ENCODE measurements at places on chromosomes 13 and 19.

GRCh38 chr19:45670670-45671453, 2.8 kb downstream of the GIPR start:
- DNase-seq = peak; percentile 93

DNA sequence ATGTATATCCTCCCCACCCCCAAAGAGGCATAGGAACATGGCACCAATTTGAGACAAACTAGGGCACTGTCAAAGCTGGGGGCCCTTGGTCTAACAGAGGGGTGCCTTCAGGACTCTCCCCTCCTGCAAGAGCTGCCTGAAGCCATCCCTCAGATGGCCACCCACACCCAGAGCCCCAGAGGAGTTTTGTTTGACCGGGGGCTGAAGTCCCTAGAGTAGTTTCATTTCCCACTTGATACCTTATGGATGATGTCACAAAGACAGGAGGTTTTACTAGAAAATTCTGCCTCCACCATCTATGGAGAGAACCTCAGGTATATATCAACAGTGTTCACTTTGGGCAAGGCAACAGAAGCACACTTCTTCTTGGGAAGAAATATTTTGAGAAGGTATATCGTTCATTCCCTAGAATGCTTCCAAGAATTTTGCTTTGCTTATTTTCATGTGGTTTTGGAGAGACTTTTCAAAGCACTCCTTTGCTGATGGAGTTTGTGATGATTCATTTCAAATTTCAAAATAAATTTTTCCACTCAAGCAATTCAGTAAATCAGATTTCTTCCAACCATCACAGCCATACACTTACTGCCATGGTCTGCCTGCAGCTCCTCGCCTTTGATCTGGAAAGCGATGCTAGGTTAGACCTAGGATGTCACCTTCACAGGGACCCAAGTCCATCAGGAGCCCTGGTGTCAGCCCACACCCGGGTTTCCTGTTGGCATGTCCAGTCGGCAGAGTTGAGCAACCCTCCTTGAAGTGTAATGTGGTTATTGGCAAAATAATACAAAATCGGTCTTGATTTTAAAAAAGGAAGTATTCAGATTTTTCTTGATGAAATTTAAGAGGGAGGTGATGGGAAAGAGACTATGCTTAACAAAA, 207.0 kb downstream of the SHISA2 start:
- DNase-seq = no peak

- no peak for DNase-seq
Observed at GRCh38 chr19:800360-801029, 3.2 kb downstream of the PTBP1 start.

DNA sequence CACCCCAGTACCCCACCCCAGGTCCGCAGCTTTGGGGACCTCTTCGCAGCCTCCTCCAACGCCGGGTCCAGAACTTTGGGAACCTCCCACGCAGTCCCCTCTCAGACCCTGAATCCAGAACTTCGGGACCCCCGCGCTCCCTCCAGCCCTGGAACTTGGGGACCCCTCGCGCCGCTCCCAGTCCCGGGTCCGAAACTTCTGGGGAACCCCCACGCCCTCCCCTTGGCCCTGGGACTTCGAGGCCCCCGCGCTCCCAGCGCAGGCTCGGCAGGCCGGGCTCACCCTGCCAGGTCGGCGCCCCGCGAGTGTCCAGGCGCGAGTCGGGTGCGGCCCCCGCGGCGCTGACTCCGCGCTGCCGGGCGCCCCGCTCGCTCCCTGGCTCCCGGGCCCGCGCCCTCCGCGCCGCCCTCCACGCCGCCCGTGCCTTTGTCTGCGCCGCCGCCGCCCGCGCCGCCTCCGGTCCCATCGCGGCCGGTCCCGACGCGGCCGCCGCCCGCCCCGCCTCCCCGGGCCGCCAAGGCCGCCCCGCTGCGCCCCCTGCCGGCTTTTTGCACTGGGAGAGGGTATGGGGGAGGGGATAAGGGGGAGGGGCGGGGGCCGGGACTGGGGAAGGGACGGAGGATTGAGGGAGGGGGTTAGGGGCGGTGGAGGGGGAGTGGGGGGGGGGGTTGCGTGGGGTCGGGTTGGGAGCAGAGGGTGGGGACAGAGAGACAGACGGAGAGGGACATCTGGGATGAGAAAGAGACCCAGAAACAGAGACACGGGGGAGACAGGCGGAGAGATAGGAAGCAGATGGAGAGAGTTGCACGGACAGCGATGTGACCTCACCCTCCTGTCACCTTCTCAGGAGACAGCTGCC, at the start of gene HOMER3:
Gene HOMER3 (minus strand): TSS at position 449 of the 859 bp plus-strand sequence. CDS start 2,235 bp downstream, outside the sequence.
- peak; percentile 7 for DNase-seq

- no peak for DNase-seq
Observed at GRCh38 chr19:3881272-3882040, 971 bp downstream of the ATCAY start.

GRCh38 chr13:95209109-95209508, 92.1 kb downstream of the ABCC4 start:
- DNase-seq = no peak

DNA sequence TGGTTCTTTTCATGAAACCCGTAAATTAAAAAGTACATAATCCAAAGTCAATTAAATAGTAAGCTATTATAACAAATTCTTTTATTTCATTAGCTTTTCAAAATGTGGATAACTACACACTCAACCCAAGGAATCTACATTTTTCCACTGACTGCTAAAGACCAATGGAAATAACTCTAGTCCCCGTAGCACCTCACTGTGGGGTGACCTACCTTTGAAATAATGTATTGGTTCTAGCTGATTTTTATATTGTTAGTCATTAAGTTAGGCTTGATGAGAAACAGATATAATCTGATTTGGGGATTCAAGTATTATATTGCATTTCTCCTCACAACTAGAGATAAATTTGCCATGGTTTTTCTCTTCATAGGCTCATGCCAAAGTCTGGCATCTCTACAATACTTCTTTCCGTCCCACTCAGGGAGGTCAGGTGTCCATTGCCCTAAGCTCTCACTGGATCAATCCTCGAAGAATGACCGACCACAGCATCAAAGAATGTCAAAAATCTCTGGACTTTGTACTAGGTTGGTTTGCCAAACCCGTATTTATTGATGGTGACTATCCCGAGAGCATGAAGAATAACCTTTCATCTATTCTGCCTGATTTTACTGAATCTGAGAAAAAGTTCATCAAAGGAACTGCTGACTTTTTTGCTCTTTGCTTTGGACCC, 37.3 kb downstream of the KL start:
- no peak for DNase-seq

- DNase-seq = peak; percentile 29
Observed at GRCh38 chr13:46571189-46571908, 18.4 kb downstream of the LRCH1 start.

- DNase-seq = no peak
Observed at GRCh38 chr13:98792785-98793495, 40.5 kb upstream of the SLC15A1 start.

GRCh38 chr19:42122691-42123607, 9.3 kb downstream of the POU2F2 start:
- no peak for DNase-seq

- no peak for DNase-seq
Observed at GRCh38 chr13:112790735-112791641, 101.2 kb downstream of the ATP11A start.

DNA sequence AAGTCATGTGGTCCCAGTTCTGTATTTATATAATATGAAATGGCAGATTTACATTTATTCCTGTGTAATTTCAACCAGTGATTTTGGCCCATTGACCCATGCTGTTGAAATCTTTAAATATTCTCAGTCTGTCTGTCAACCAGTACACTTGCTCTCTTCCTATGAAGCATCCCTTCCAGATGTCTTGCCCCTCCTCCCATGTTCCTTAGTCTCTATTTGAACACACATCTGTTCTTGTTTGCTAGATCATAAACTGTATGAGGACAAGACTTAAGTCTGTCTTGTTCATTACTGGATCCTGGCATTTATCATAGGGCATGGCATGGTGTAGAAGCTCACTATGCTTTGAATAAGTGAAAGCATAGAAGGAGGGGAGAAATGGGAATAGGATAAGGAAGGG, 34.9 kb downstream of the STARD13 start:
- DNase-seq = no peak

- DNase-seq = no peak
Observed at GRCh38 chr19:18431351-18432197, 6.4 kb downstream of the ISYNA1 start.

GRCh38 chr13:37602733-37603381, 4.3 kb upstream of the POSTN start:
- no peak for DNase-seq

- peak; percentile 31 for DNase-seq
Observed at GRCh38 chr13:102724923-102725322, 30.1 kb upstream of the METTL21C start.

- DNase-seq = no peak
Observed at GRCh38 chr19:43957891-43958290, 6.9 kb downstream of the ZNF221 start.

GRCh38 chr19:5882421-5882968, 12.2 kb upstream of the FUT5 start:
- no peak for DNase-seq

GRCh38 chr19:28134311-28134710, 1078.6 kb downstream of the UQCRFS1 start:
- no peak for DNase-seq

DNA sequence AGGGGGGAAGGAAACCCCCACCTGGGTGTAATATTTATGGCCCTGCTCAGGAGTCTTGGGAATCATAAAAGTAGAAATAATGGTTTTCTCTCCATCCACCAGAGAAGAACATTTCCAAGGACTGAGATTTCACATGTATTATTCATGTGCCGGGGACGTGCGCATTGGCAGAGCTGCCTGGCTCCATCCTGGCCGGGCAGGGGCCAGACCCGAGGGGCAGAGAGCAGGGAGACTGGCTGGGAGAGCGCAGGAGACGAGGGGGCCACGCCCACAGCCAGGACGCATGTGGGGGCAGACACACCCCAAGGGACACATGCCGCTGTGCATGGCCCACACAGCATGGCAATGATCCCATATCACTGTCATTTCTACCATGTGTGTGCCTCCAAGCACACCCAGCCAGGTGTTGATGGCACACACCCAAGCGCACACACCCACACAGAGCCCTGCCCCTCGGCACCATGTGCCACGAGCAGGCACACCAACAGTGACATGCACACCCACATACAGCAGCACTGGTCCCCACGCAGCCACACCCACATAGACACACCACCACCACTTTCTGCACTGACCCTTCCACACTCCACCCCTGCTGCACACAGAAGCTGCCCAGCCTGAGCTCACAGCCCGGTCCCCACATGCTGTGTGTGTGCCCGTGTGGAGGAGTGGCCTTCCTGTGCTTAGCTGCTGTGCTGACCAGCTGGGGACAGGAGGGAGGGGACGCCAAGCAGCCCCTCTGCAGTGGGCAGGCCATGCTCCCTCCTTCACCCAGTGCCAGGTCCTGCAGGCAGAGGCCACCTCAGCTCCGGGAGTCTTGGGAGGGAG, 39.3 kb downstream of the CEBPG start:
- DNase-seq = no peak

DNA sequence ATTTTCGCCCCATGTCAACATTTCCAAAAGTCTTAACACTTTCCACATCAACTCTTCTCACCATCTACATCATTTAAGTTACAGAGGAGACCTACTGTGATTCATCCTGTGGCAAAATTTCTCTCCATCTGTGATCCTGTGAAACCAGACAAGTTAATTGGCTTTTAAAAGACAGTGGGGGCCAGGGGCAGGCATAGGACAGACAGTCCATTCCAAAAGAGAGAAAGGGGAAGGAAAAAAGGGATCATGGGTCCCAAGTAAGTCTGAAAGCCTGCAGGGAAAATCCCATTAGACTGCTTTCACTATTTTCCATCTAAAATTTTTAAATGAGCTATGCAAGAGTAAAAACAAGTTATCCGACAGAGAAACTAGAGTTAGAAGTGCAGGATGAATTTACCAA, 121.0 kb downstream of the MRPL57 start:
- DNase-seq = no peak

DNA sequence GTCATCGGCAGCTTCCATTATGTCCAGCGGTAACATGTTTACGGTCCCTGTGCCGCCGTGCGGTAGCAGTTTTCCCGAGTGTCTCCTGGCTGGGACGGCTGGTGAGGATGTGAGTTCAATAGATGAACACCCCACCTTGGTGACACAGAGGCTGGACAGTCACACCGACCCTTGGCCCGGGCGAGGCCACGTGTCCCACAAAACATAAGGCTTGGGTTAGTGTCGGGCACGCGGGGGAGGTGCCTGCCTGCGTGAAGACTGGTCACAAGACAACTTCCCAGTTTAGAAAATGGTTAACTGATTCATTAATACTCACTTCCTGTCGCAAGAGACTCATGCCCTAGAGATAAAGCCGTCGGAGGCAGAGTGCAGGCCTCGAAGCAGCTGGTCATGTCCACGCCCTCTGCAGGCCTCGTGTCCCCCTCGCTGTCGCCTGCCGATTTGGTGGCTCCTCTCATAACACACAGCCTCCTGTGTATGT, 17.2 kb downstream of the RASA3 start:
- no peak for DNase-seq

- no peak for DNase-seq
Observed at GRCh38 chr13:20526664-20527063, 1.0 kb upstream of the CRYL1 start.

GRCh38 chr13:44768775-44769581, 192.8 kb upstream of the TSC22D1 start:
- no peak for DNase-seq

GRCh38 chr13:69468624-69469023, 639.0 kb upstream of the ATXN8OS start:
- DNase-seq = no peak

GRCh38 chr19:48551437-48552302, at the start of gene SULT2B1:
TSS of gene SULT2B1 (plus strand) at chr19:48552172. CDS start at chr19:48552253, 81 bp downstream.
- peak; percentile 29 for DNase-seq

GRCh38 chr13:64639206-64639605, 2590.9 kb downstream of the PCDH9 start:
- DNase-seq = no peak

GRCh38 chr13:75458696-75459422, 23.1 kb downstream of the TBC1D4 start:
- no peak for DNase-seq

DNA sequence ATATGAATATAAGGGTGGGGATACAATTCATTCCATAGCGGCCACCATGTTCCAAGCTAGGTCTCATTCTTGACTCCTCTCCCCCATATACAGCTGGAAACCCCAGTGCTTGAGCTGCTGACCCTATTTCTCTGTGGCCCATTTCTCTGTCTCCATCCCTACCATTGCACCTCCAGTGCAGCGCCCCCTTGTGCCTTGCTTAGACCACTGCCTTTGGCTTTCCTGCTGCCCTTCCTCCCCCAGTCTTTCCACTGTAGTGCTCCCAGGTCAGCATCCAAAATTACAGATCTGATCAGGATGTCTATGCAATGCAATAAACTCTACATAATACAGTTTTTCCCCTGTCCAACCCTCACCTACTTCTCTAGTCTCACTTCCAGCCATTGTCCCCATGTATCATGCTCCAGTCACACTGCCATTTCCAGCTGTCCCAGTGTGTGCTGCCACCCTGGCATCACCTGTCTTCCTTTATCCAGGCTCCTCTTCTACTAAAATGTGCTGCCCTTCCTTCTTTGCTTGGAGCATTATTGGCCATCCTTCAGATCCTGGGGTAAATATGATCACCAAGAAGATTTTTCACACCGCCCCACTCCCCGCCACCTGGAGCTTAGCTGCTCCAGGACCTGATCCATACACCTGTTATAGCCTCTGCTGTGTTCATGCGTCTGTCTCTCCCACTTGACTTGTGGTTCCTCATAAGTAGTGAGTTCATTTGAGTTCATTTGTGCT, 199.4 kb upstream of the IPO5 start:
- DNase-seq = no peak
